NCI-H2107 (cell line): ENCODE measurements at places on chromosomes 5 and 9.

DNA sequence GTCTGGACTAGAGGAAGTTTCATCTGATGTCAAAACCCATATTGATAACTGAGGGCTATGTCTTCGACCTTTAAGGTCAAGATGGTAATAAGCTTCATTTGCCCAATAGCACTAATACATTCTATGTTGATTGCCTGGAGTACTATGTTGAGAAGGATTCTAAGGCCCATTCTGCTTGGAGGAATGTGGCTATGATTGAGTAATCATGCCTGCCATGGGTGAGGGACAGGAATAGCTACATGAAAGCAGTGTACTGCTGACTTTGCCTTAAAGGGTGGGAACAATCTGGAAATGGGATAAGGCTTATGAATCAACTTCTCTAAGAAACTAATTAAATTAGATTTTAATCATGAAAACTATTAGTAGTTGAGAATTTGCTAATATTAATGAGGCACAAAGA is 13.6 kb downstream of the NNT start:
- DNase-seq: no peak

GRCh38 chr9:77885104-77885672 is 146.4 kb downstream of the GNAQ start:
- DNase-seq: no peak

- DNase-seq: no peak
These were observed 69.8 kb downstream of the KIF24 start for GRCh38 chr9:34259315-34259714.

- DNase-seq: no peak
These were observed 534.4 kb downstream of the RAB3C start for GRCh38 chr5:59117320-59117719.

- no peak for DNase-seq
These were observed 99.0 kb downstream of the CDH12 start for GRCh38 chr5:22754155-22754554.

GRCh38 chr5:56142233-56142613 is 90.9 kb downstream of the ANKRD55 start:
- DNase-seq: no peak

- DNase-seq: no peak
These were observed 34.8 kb upstream of the PANK3 start for GRCh38 chr5:168613996-168614395.
